Neural progenitor cell (in vitro differentiated cells): ENCODE measurements at places on chromosomes 7 and 10. TPM values are rescaled to one million over a fixed set of nuclear protein-coding genes. Genes with fewer than 3 reads are reported as not detected.
A peak's percentile ranks its signal among the peaks of the same experiment; 100 is the strongest.

Gene HMX3
- 0.12 TPM in 1 of 2 replicates, not detected in the other for total RNA-seq

Gene ADCYAP1R1
- total RNA-seq: 0.39 and 0.56 TPM in 2 replicates

GRCh38 chr7:104936546-104936945 is 77.5 kb upstream of the KMT2E start:
- H3K4me1 ChIP-seq: peaks cover 10% of the 10 kb centered on the region
- no peaks in the 10 kb centered on the region for H3K27me3 ChIP-seq
- no peak overlapping the region for H3K4me3 ChIP-seq
- no peaks in the 10 kb centered on the region for H3K36me3 ChIP-seq
- H3K27ac ChIP-seq: no peak overlapping the region

GRCh38 chr10:14954934-14955333 is 1.0 kb upstream of the DCLRE1C start:
- H3K4me3 ChIP-seq: peak overlapping the region; percentile 63
- H3K27ac ChIP-seq: no peak overlapping the region
- no peaks in the 10 kb centered on the region for H3K27me3 ChIP-seq
- H3K36me3 ChIP-seq: no peaks in the 10 kb centered on the region

Gene ADAM22
- 10.7 and 13.7 TPM in 2 replicates for total RNA-seq

Gene SEC61A2
- 39.1 and 39.6 TPM in 2 replicates for total RNA-seq

DNA sequence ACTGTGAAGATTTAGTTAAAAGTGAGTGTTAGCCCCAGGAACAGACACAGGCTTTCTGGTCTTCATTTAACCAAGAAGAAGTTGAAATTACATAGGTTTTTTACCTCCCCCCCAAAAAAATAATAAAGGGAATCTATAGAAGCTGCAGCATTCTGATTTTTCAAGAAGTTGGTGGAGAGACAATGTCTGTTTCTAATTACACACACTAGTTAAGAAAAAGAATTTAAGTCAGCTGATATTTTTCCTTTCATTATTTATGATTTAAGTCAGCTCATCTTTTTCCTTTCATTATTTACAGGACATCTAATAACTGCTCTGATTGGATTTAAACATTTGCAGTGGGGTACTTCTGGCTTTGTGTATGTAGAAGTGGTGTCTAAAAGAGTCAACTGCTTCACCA is 201.4 kb upstream of the NRP1 start:
- no peaks in the 10 kb centered on the region for H3K36me3 ChIP-seq
- DNase-seq: no peak
- H3K4me3 ChIP-seq: no peak overlapping the region
- H3K27me3 ChIP-seq: no peaks in the 10 kb centered on the region
- no peaks in the 10 kb centered on the region for H3K4me1 ChIP-seq
- no peak overlapping the region for H3K27ac ChIP-seq

- H3K27me3 ChIP-seq: no peaks in the 10 kb centered on the region
- H3K27ac ChIP-seq: no peak overlapping the region
- H3K36me3 ChIP-seq: no peaks in the 10 kb centered on the region
- H3K4me1 ChIP-seq: peaks cover 25% of the 10 kb centered on the region
Observed at GRCh38 chr10:76112826-76113150, 681.4 kb downstream of the LRMDA start.

- H3K4me1 ChIP-seq: no peaks in the 10 kb centered on the region
- H3K4me3 ChIP-seq: no peak overlapping the region
- H3K27ac ChIP-seq: no peak overlapping the region
- peaks cover 21% of the 10 kb centered on the region for H3K27me3 ChIP-seq
- H3K36me3 ChIP-seq: no peaks in the 10 kb centered on the region
Observed at GRCh38 chr10:114246679-114247305, 7.7 kb downstream of the VWA2 start.

GRCh38 chr10:12394241-12395033 is 45.1 kb downstream of the CAMK1D start:
- peaks cover 7% of the 10 kb centered on the region for H3K4me1 ChIP-seq
- no peaks in the 10 kb centered on the region for H3K27me3 ChIP-seq
- H3K4me3 ChIP-seq: no peak overlapping the region
- no peak overlapping the region for H3K27ac ChIP-seq

DNA sequence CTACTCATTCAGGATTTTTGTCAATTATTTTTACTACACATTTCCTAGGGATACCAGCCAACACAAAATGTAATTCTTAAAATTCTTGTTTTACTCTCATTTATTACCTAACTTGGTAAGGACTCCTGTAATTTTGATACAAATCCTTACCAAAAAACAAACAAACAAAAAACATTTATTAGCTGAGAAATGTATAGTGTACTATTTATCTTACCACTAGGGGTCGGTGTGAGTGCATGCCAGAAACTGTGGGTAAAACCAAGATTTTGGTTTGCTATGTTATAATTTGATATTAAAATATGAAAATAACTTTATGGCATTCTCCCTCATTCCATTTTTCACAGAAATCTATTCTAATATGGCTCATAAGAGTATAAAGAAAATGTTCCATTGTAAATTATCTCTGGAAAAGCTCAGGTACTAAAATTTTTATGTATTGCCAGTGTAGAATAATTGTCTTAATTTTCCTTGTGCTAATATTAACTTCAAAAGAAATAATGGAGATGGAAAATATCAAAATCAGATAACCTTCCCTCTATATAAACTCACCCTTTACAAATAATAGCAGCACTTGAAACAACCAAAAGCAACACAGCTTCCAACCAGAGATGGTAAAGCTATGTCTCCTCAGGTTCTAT is 290.8 kb upstream of the PCDH15 start:
- DNase-seq: peak; percentile 22
- H3K27ac ChIP-seq: no peak overlapping the region
- peaks cover 5% of the 10 kb centered on the region for H3K4me1 ChIP-seq
- H3K27me3 ChIP-seq: no peaks in the 10 kb centered on the region

Gene CNPY1
- not detected in 2 replicates for total RNA-seq

Gene SAP25
- 1.5 TPM in 1 of 2 replicates, not detected in the other for total RNA-seq

DNA sequence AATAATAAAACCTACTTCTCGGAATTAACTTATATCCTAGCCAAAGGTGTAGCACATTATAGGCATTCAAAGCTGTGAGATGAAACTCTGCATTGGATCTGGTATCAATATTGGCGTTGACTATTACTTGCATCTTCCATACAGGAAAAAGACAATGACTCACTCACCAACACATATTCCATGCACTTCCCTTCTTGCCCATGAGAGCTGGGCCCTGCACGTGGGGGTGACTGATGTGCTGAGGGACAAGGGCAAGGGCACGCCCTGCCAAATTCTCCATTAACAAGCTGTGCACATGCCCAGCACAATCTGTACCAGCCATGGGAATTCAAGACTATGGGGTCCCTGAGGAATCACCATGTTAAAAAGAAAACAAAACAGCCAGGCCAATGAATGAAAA is 188.1 kb upstream of the PDE1C start:
- no peak overlapping the region for H3K4me3 ChIP-seq
- no peak overlapping the region for H3K27ac ChIP-seq
- peaks cover 4% of the 10 kb centered on the region for H3K27me3 ChIP-seq
- H3K4me1 ChIP-seq: peaks cover 6% of the 10 kb centered on the region

DNA sequence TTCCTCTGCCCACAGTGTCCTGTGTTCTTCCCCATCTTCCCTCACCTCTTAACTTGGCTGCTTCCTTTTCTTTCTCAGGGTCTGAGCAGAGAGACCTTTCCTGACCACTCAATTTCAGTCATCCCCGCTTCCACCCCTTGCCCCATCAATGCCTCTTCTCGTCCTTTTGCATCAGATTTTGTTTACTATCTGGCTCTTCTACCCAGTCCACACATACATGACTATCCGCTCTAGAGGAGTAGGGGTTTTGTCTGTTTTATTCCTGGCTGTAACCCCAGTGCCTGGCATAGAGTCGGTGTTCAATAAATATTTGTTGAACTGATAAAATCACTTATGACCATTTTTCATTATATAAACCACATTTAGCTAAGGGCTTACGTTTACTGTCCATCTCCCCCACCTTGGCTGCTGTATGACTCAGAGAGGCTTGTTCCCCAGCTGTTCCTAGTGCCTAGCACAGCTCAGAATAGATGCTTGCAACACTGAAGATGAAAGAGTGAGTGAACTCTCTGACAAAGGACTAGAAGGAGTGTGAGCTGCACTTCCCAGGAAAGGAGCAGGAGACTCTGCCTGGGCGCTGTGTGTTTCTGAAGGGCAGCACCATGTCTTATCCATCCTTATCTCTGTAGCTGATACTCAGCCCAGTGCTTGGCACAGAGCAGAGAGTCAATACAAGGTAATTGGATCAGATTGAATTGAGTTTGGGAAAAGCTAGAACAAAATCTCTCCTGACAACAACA is 21.9 kb downstream of the ARID5B start:
- no peaks in the 10 kb centered on the region for H3K4me1 ChIP-seq
- DNase-seq: no peak
- no peak overlapping the region for H3K27ac ChIP-seq
- H3K36me3 ChIP-seq: no peaks in the 10 kb centered on the region

Gene NEUROG3
- not detected in 2 replicates for total RNA-seq

Gene HOXA1
- total RNA-seq: not detected in 2 replicates

DNA sequence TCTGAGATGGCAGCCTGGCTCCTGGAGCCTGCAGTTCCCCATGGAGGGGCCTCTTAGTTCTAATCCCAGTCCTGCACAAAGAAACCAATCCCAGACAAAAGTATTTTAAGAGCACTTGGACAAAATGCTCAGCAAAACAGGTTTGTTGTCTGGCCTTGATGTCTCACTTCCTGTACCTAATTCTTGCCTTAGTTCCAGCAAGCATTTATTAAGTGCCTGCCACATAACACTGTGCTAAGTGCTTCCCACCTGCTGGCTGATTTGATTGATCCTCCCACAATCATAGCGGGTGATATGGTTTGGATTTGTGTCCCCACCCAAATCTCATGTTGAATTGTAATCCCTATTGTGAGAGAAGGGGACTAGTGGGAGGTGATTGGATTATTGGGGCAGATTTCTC is 65.7 kb upstream of the HABP2 start:
- H3K36me3 ChIP-seq: no peaks in the 10 kb centered on the region
- no peak overlapping the region for H3K27ac ChIP-seq
- peaks cover 13% of the 10 kb centered on the region for H3K27me3 ChIP-seq
- H3K4me1 ChIP-seq: no peaks in the 10 kb centered on the region
- no peak for DNase-seq
- H3K4me3 ChIP-seq: no peak overlapping the region

DNA sequence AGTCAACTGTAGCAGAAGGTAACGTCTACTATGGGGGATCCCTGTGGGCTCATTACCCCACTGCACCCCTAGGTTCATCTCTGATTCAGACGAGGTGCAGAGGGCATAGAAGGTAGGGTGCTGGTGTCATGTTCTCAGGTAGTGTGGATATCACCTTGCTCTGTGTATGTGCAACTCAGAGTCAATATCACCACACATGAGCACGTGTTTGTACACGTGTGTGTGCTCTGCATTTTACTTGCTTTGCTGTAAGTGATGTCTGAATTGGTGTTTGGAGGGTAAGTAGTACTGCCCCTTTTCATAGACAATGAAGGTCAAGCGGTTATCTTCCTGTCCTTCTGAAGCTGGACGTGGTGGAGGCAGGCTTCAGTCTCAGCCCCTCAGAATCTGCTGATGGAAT is 10.4 kb downstream of the DMBT1 start:
- H3K27ac ChIP-seq: no peak overlapping the region
- H3K36me3 ChIP-seq: no peaks in the 10 kb centered on the region
- no peak overlapping the region for H3K4me3 ChIP-seq
- no peaks in the 10 kb centered on the region for H3K4me1 ChIP-seq

Gene FAM221A
- total RNA-seq: 26.2 and 27.2 TPM in 2 replicates

Gene FLNC
- 6.7 and 23.7 TPM in 2 replicates for total RNA-seq

- DNase-seq: no peak
- H3K27me3 ChIP-seq: no peaks in the 10 kb centered on the region
- no peak overlapping the region for H3K4me3 ChIP-seq
- H3K27ac ChIP-seq: no peak overlapping the region
- H3K4me1 ChIP-seq: peaks cover 21% of the 10 kb centered on the region
Observed at GRCh38 chr10:125011926-125012705, 70.2 kb downstream of the ZRANB1 start.

Gene CCDC71L
- total RNA-seq: 23.5 and 23.8 TPM in 2 replicates

Gene MOGAT3
- total RNA-seq: not detected in 2 replicates

DNA sequence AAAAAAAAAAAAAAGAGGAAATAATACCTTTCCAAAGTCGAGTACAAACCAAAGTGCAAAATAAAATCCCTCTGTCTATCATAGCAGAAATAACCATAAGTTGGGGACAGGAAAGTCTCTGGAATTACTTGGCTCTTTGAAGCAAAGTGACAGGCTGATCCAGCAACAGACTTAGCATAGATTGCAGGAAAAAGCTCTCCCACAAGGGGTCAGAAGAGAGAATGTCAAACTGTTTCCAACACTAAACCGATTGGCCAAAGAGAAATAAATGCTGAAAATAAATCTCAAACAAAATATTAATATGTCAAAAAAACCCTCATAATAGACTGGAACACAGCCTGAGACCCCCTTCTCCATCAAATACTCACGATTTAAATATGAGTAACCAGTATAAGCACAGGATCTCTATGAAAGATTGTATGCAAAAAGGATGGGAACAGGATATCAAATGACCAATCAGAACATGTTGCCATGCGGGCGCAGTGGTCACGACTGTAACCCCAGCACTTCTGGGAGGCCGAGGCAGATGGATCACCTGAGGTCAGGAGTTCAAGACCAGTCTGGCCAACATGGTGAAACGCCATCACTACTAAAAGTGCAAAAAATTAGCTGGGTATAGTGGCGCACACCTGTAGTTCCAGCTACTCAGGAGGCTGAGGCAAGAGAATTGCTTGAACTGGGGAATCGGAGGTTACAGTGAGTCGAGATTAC is 1000.7 kb upstream of the LRRN3 start:
- no peaks in the 10 kb centered on the region for H3K36me3 ChIP-seq
- peak; percentile 15 for DNase-seq

Gene RNF32
- total RNA-seq: 3.0 and 3.3 TPM in 2 replicates

Gene GOT1
- total RNA-seq: 35.7 and 36.1 TPM in 2 replicates

- DNase-seq: peak; percentile 87
- no peak overlapping the region for H3K27ac ChIP-seq
- H3K27me3 ChIP-seq: no peaks in the 10 kb centered on the region
- no peaks in the 10 kb centered on the region for H3K36me3 ChIP-seq
- H3K4me3 ChIP-seq: no peak overlapping the region
Observed at GRCh38 chr7:46352004-46352954, 431.2 kb upstream of the IGFBP3 start.

- H3K27ac ChIP-seq: no peak overlapping the region
- no peaks in the 10 kb centered on the region for H3K36me3 ChIP-seq
- H3K4me3 ChIP-seq: no peak overlapping the region
- DNase-seq: peak; percentile 5
- peaks cover 16% of the 10 kb centered on the region for H3K4me1 ChIP-seq
Observed at GRCh38 chr7:81684514-81685269, 85.2 kb downstream of the HGF start.

DNA sequence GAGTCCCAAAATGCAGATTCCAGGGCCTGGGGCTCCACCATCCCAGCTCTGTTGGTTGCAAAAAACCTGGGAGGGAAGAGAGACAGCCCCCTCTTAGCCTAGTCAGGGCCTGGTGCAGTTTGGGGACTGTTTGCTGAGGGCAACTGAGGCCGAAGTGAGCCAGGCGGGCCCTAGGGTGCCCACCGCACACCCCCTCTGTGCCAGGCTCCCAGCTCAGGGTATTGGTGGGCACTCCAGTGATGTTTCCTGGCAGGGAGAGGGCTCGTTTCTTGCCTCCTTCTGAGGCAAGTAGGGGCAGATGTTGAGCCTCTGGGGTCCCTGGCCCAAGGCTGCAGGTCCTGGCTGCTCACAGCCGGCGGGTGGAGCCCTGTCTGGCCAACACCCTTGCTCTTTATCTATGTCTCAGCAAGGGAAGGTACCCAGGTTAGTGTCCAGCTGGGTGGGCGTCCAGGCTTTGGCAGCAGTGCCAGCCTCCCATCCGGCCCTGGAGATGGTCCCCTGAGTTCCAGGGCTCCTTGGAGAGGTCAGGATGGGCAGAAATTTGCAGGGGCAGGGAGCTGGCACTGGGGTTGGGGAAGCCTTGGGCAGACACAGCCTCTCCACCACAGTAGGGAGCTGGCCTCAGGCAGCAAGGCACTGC is 37.8 kb downstream of the KCTD7 start:
- H3K4me3 ChIP-seq: no peak overlapping the region
- H3K36me3 ChIP-seq: no peaks in the 10 kb centered on the region

- no peak for DNase-seq
- no peak overlapping the region for H3K4me3 ChIP-seq
- no peaks in the 10 kb centered on the region for H3K27me3 ChIP-seq
- H3K4me1 ChIP-seq: no peaks in the 10 kb centered on the region
- no peaks in the 10 kb centered on the region for H3K36me3 ChIP-seq
Observed at GRCh38 chr10:132814469-132814856, 28.5 kb upstream of the NKX6-2 start.
